ENCODE measurements at places on chromosomes 5 and 9. TPM values are rescaled to one million over a fixed set of nuclear protein-coding genes. Genes with fewer than 3 reads are reported as not detected.

Gene MLANA
- total RNA-seq, result not detected

Gene ADCY2
- not detected for total RNA-seq

Gene GLDC
- total RNA-seq, result 320 TPM

Gene CCNI2
- total RNA-seq, result not detected

Gene FSTL4
- total RNA-seq, result 2.7 TPM

Gene SOWAHA
- 3.7 TPM for total RNA-seq

Gene AHRR
- total RNA-seq, result 1.1 TPM

Gene TAF1L
- not detected for total RNA-seq

Gene PHYHD1
- 0.59 TPM for total RNA-seq

Gene MRPL36
- total RNA-seq, result 68.4 TPM

GRCh38 chr9:134656334-134657006 is 14.9 kb downstream of the COL5A1 start:
- H3K4me3 ChIP-seq, result no peak overlapping the region
- no peaks in the 10 kb centered on the region for H3K4me1 ChIP-seq
- DNase-seq, result peak; percentile 30
- H3K27ac ChIP-seq, result no peak overlapping the region
- H3K27me3 ChIP-seq, result no peaks in the 10 kb centered on the region

DNA sequence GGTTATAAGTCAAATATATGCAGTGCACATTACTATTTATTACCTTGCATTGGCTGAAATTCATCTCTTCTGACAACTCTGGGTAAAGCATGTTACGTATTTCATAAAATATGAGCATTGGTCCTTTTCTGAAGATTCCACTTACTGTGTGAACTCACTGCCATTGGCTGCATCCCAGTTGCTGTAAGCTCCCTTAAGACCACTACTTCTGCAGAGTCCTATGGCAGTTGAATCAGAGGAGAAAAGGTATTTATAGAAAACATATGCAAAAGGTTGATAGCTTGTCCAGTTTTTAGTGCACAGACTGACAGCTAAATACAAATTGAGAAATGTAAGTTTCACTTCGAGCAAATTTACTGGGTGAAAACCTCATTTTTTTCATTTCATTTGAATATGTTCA is 394.6 kb upstream of the ARRDC3 start:
- no peaks in the 10 kb centered on the region for H3K27me3 ChIP-seq
- DNase-seq, result no peak

GRCh38 chr5:148179234-148179824 is 11.0 kb downstream of the SPINK14 start:
- no peak overlapping the region for H3K27ac ChIP-seq
- H3K36me3 ChIP-seq, result no peaks in the 10 kb centered on the region
- H3K4me3 ChIP-seq, result no peak overlapping the region
- DNase-seq, result peak; percentile 44

GRCh38 chr5:52759331-52759730 is 28.4 kb upstream of the ITGA1 start:
- H3K36me3 ChIP-seq, result no peaks in the 10 kb centered on the region
- H3K27ac ChIP-seq, result no peak overlapping the region
- no peak for DNase-seq
- no peaks in the 10 kb centered on the region for H3K4me1 ChIP-seq
- no peaks in the 10 kb centered on the region for H3K27me3 ChIP-seq

DNA sequence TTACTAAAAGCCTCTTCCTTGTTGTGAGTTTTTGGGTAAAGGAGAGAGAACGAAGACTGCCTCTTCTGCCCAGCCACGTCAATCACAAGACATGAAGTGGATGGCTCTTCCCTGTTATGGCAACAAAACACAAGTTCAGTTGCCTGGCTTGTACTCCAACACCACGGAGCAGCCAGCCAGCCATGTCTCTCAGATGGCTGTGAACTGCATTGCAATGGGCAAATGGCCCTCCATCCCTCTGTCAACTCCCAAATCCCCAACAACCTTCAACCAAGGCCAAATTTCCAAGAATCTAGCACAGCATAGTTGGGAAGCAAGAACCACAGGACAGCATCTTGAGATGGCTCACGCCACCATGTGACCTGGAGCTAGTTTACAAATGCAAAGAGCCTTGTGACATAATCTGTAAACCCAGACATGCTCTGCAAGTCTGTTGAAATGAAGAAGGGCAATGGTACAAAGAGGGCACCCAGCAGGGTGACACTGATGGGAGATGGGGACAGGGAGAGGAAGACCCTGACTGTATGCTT is 53.9 kb downstream of the ZNF366 start:
- H3K4me1 ChIP-seq, result peaks cover 23% of the 10 kb centered on the region
- no peak for DNase-seq
- no peaks in the 10 kb centered on the region for H3K27me3 ChIP-seq
- no peak overlapping the region for H3K4me3 ChIP-seq
- peak overlapping the region; percentile 79 for H3K27ac ChIP-seq

- no peak overlapping the region for H3K4me3 ChIP-seq
- H3K36me3 ChIP-seq, result no peaks in the 10 kb centered on the region
- H3K27me3 ChIP-seq, result no peaks in the 10 kb centered on the region
- no peaks in the 10 kb centered on the region for H3K4me1 ChIP-seq
Observed at GRCh38 chr5:7629561-7629960, 221.4 kb downstream of the CFAP90 start.

- no peak for DNase-seq
- H3K27me3 ChIP-seq, result no peaks in the 10 kb centered on the region
- H3K4me3 ChIP-seq, result no peak overlapping the region
- H3K4me1 ChIP-seq, result no peaks in the 10 kb centered on the region
Observed at GRCh38 chr9:121260457-121261106, 7.4 kb upstream of the GSN start.

GRCh38 chr5:139410121-139410992 is 6.5 kb upstream of the SPATA24 start:
- no peak overlapping the region for H3K4me3 ChIP-seq
- no peaks in the 10 kb centered on the region for H3K27me3 ChIP-seq
- no peak for DNase-seq

DNA sequence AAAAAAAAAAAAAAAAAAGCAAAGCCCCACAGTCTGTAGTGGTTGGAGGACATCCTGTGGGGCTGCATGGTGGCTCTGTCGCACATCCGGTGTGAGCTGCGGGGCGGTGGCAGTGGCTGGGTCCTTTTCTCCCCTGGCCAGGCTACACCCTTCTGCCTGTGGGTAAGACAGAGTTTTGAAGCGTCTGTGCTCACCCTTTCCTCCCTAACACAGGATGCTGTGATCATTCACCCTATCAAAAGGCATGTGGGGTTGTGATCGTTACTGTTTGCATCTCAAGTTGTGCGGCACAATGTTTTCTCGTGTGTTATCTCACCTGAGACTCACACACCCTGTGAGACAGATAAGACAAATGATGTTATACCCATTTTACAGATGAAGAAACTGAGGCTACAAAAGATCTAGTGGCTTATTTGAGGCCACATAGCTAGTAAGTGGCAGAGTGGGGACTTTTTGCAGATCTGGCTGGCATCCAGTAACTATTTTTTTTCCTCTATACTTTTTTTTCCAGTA is 17.5 kb downstream of the IRF1 start:
- H3K36me3 ChIP-seq, result no peaks in the 10 kb centered on the region
- no peaks in the 10 kb centered on the region for H3K27me3 ChIP-seq
- H3K4me3 ChIP-seq, result no peak overlapping the region
- peaks cover 63% of the 10 kb centered on the region for H3K4me1 ChIP-seq
- no peak for DNase-seq

- no peak for DNase-seq
- no peak overlapping the region for H3K4me3 ChIP-seq
- H3K27me3 ChIP-seq, result no peaks in the 10 kb centered on the region
- H3K36me3 ChIP-seq, result no peaks in the 10 kb centered on the region
- no peaks in the 10 kb centered on the region for H3K4me1 ChIP-seq
Observed at GRCh38 chr5:87183896-87184295, 83.8 kb upstream of the RASA1 start.

GRCh38 chr5:172450861-172451695 is 3.2 kb downstream of the SH3PXD2B start:
- H3K4me1 ChIP-seq, result 0 out of 2 replicates have a peak, but pooled peaks cover 4% of the 10 kb centered on the region
- no peaks in the 10 kb centered on the region for H3K36me3 ChIP-seq
- no peak overlapping the region for H3K4me3 ChIP-seq
- no peaks in the 10 kb centered on the region for H3K27me3 ChIP-seq
- DNase-seq, result no peak
- H3K27ac ChIP-seq, result peak overlapping the region; percentile 51

DNA sequence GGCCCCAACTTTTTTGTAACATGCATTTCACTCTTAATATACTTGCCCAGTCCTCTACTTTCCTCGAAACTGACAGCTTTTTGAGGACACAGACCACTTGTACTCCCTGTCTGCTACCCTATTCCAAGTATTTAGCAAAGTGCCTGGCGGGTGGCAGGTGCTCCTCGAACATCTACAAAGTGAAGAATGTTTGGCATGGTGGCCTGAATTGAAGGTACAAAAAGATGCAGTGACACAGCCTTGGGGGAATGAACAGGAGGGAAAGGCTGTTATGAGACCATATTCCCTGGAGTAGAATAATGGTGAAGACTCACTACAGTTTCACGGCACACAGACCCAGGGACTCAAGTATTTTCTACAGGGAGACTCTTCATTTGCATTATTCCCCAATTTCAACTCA is 590.9 kb downstream of the PRELID2 start:
- DNase-seq, result no peak
- H3K27ac ChIP-seq, result no peak overlapping the region
- no peaks in the 10 kb centered on the region for H3K27me3 ChIP-seq
- no peaks in the 10 kb centered on the region for H3K4me1 ChIP-seq

All from Caco-2 (cell line).